ENCODE measurements at places on chromosomes 11 and 22.

GRCh38 chr11:68430801-68431200, 29.8 kb upstream of the PPP6R3 start:
- DNase-seq = no peak

GRCh38 chr11:86072211-86072610, 3.3 kb upstream of the PICALM start:
- no peak for DNase-seq

DNA sequence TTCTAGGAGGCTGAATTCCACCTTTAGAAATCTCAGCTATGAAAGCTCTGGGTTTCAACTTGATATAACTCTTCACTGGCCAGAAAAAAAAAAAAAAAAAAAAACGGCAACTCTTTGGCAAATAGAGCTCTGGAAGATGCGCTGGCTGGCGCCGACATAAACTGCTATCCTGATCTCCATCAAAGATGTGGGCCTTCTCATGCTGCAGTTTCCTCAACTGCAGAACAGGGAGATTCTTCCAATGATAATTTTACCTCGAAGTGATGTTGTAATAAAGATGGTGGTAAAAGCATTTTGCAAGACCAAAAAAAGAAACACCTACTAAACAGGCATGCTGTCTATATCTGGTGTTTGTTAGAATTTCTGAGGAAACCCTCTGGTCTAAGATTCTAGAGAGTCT, 20.3 kb downstream of the FLI1 start:
- no peak for DNase-seq

- DNase-seq = no peak
Measured at GRCh38 chr11:85902353-85902752, 47.2 kb downstream of the CCDC83 start.

DNA sequence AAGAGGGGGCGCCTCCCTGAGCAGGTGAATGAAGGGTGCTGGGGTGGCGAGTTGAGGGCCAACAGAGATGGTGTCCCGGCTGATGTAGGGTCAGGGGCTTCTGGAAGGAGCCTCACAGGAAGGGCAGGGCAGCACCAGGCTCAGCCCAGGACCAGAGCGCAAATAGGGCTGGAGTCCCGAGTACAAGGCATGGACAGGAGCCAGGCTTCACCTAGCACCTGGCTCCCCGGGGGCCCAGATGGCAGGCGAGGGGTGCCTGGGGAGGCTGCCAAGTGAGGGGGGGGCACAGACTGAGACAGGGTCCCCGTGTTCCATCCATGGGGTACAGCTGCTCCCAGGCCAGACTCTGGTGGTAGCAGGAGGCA, 105.8 kb downstream of the KCNQ1 start:
- DNase-seq = no peak

DNA sequence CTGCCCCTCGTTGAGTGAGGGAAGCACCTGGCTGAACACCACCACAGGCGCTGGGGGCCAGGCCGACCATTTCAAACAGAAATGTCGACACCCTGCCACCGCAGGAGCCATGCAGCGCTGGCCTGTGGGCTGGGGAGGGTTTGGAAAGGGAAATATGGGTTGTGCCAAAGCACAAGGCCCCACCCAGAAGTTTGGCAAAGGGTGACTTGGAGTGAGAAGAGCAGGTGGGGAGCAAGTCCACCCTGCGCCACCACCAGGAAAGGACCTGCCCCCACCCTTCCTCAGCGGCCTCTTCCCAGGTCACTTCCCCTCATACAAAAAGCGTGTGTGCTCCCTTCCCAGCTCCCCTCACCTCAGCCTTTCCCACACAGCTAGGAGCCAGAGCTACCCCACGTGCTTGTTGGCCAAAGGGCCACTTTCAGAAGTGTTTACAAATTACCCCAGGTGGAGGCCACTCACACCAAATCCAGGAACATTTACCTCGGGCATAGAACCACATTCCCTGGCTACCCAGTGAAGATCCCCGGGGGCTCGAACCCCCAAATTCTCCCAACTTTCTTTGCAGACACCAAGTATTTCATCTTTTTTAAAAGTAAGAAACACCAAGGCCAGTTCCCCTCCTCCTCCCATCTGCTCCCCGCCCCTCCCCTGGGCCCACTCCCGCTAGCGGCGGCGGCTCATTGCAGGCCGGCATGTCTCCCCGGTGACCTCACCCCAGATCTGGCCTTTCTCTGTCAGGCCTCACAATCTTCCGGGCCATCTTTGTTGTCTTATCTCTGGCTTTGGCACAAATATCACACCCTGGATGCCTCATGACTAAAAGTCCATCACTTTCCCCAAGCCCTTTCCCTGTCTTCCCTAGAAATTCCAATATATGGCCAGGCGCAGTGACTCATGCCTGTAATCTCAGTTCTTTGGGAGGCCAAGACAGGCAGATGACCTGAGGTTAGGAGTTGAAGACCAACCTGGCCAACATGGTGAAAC, 20.5 kb upstream of the SCGB1A1 start:
- DNase-seq = no peak

DNA sequence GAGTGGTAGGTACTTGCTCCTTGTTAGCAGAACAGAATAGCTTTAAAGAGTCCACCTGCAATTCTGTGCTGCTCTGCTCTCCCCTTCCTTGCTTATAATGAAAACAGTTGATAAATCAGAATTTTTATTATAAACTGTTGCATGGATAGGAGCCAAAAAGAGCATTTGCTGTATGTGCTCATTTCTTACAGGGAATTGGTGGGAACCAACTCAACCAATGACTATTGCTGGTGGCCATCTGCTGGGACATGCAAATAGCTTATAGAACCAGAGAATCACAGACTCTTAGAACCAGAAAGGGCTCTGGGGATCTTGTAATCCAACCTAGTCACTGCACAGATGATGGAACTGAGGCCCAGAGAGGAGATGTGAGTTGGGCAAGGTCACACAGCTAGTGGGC, 43.1 kb upstream of the NECTIN1 start:
- no peak for DNase-seq

DNA sequence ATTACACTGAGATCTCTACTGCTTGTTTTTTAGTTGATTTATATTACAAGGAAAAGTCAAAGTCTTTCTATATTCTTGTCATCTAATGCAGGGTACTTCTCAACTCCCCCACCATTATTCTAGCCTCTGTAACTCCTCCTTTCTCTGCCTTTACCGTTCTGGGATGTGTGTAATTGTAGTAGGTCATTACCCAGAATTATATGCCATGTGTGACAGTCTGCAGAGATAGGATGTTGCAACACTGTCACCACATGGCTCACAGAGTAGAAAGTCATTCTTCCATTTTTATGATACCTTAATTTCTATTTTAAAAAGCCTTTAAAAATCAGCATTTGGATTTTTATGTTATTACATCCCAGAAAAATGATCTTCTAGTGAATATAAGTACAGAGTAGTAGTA, 32.7 kb downstream of the ZNF143 start:
- no peak for DNase-seq
